Breast epithelium (tissue), 4 donors: ENCODE measurements at places on chromosomes 4 and X. TPM values are rescaled to one million over a fixed set of nuclear protein-coding genes. Genes with fewer than 3 reads are reported as not detected.

- H3K4me3 ChIP-seq = no peak overlapping the region
- DNase-seq = no peak
- H3K27ac ChIP-seq = no peak overlapping the region
- H3K27me3 ChIP-seq = no peaks in the 10 kb centered on the region
- no peaks in the 10 kb centered on the region for H3K4me1 ChIP-seq
These were observed 103.7 kb upstream of the BMPR1B start for GRCh38 chr4:94653984-94654609.

- DNase-seq = no peak
- peaks cover 11% of the 10 kb centered on the region for H3K27me3 ChIP-seq
- no peak overlapping the region for H3K27ac ChIP-seq
- H3K4me3 ChIP-seq = no peak overlapping the region
These were observed 1.8 kb downstream of the PRSS12 start for GRCh38 chr4:118350961-118351360.

DNA sequence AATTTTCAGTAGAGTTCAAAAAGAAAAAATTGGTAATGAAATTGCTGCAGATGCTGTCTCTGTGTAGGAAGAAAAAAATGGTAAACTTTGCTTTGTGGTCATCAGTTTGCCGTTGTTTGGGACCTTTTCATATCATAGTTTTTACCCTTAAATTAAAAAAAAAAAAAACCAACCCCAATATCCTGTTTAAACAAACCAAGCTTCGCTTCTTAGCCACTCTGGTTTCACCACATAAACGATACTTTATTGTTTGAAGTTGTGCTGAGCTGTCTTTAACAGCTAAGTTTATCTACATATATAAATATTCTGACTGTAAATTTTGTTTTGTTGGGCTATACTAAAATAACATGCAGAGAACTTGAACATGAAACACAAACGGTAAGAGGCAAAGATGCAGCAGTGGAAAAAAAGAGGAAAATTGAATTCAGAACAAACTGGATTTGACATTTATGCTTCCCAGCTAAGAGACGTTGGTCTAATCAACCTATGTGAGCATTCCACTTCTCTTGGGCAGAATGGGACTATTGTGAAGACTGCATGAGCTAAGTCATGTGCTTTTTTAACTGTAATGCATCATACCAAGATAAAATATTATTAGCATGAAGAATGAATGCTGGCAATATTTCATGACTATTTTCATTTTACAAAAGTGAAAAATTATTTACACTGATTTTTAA is 15.7 kb upstream of the H2AZ1 start:
- DNase-seq = no peak
- no peak overlapping the region for H3K4me3 ChIP-seq
- H3K27me3 ChIP-seq = no peaks in the 10 kb centered on the region
- no peaks in the 10 kb centered on the region for H3K4me1 ChIP-seq
- H3K36me3 ChIP-seq = no peaks in the 10 kb centered on the region

DNA sequence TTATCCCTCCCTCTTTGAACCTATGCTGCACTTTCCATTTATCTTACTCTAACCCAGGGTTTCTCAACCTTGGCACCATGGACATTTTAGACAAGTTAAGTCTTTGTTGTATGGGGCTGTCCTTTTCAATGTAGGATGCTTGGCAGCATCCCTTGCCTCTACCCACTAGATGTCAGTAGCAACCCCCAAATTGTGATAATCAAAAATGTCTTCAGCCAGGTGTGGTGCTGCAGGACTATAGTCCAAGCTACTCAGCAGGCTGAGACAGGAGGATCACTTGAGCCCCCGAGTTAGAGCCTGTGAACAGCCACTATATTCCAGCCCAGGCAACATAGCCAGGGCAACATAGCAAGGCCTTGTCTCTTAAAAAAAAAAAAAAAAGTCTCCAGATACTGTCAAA is 7.0 kb downstream of the LRCH2 start:
- DNase-seq = no peak
- H3K27me3 ChIP-seq = no peaks in the 10 kb centered on the region
- no peak overlapping the region for H3K27ac ChIP-seq
- no peaks in the 10 kb centered on the region for H3K36me3 ChIP-seq
- no peaks in the 10 kb centered on the region for H3K4me1 ChIP-seq

DNA sequence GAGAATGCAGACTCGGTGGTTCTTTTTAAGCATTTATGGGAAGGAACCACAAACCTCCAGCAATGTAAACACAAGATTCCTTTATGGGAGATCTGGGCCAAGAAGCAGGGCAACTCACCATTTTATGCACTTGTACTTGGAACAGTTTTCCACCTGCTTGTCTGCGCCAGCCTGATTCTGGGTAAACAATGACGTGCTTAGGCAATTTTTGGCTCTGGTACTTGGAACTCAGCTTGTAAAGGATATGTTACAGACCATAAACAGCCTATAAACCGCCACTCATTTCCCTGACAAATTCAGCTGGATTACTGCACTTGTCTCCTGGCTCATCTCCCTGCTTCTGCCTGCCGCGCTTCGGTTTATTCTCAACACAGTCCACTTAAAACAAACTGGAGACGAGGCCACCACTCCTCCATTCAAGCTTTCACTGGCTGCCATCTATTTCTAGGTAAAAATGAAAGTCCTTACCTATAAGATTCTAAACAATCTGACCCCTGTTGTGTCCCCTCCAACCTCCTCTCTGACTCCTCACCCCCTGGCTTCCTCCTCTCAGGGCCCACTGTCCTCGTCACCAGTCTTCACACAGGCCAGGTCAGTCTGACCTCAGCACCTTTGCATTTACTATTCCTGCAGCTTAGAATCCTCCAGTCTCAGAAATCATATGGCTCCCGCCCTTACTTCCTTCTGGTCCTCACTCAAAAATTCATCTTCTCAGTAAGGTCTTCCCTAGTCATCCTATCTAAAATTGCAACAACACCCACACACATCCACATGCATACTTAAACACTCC is 205.9 kb upstream of the GALNT7 start:
- H3K27me3 ChIP-seq = no peaks in the 10 kb centered on the region
- no peaks in the 10 kb centered on the region for H3K36me3 ChIP-seq
- peak overlapping the region; percentile 78 for H3K27ac ChIP-seq
- H3K4me3 ChIP-seq = no peak overlapping the region
- H3K4me1 ChIP-seq = no peaks in the 10 kb centered on the region

- DNase-seq = no peak
- H3K4me1 ChIP-seq = no peaks in the 10 kb centered on the region
- H3K4me3 ChIP-seq = no peak overlapping the region
- peaks cover 16% of the 10 kb centered on the region for H3K27me3 ChIP-seq
- H3K27ac ChIP-seq = no peak overlapping the region
- no peaks in the 10 kb centered on the region for H3K36me3 ChIP-seq
These were observed 12.5 kb downstream of the MORC4 start for GRCh38 chrX:106987488-106987887.

DNA sequence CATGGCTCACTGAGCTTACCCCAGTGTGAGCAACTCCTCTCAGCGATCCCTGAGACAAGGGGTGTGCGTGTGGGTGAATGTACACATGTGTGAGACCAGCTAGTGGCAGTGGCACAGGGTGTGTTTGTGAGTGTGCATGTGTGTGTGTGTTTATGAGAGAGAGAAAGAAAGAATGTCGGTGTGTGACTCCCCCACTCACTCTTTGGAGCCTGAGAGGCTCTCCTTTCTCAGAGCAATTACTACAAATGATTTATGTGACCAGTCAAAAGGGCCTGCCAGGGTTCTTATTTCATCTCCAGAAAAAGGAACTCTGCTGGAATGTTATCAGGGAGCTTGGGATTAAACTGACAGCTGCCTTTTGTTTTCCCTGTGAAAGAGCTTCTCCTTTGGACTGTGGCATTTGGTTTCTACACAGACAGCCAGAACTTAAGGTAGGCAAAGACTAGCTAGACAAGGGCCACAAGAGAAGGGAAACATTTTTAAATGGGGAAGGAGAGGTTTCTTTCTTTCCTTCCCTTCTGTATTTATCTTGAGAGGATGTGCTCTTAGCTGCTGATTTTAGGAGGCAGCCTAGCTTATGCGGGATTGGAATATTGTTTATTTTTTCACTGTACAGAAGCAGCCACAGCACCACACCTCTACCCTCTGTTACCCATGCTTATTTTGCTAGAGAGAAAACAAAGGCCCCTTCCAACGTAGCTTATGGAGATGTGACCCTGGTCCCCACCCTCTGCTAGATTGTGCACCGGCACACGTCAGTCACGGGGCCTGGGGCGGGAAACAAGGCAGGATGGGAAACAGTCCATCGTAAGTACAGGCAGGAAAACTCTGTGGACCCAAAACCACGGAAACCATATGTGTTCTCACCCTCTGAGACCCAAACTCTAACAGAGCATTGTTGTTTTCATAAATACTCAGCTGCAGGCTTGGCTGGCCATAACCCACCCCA is 143.5 kb downstream of the MGST2 start:
- H3K4me3 ChIP-seq = no peak overlapping the region
- no peaks in the 10 kb centered on the region for H3K36me3 ChIP-seq
- no peaks in the 10 kb centered on the region for H3K27me3 ChIP-seq
- no peak for DNase-seq

DNA sequence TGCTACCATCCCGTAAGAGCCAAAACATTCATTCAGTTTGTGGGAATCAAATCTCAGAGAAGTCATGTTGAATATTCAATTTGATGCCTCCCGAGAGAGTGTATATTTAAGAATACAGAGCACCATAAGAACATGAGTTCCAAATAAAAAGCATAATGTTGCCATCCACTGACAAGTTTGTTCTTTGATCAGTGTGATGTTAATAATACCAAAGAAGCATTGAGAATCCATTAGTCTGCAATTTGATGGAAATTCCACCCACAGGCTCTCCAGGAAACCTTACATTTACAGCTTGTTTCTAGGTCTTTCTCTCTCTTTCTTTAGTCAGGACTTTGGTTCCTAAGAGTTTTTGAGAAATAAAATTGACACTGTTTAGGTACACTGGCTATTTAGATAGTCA is 200.6 kb upstream of the SFRP2 start:
- H3K4me1 ChIP-seq = no peaks in the 10 kb centered on the region
- no peak overlapping the region for H3K27ac ChIP-seq
- H3K27me3 ChIP-seq = no peaks in the 10 kb centered on the region
- H3K4me3 ChIP-seq = no peak overlapping the region
- no peaks in the 10 kb centered on the region for H3K36me3 ChIP-seq
- DNase-seq = no peak

DNA sequence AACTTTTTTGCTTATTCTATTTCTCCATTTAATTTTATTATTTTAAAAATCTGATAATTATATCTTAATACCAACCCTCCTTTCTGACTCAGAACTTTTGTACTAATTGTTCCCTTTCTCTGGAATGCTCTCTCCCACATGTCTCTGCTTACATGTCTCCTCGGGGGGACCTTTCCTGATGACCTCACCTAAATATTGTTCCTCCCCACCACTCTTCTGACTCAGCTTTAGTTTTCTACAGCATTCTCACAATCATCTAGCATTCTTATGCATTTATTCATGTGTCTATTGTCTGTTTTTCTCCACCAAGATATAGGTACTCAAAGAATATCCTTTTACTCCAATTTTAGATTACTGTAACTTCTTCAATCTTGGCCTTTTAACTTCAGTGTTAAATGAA is 128.7 kb downstream of the MSL3 start:
- H3K4me3 ChIP-seq = no peak overlapping the region
- no peak for DNase-seq
- H3K36me3 ChIP-seq = no peaks in the 10 kb centered on the region

DNA sequence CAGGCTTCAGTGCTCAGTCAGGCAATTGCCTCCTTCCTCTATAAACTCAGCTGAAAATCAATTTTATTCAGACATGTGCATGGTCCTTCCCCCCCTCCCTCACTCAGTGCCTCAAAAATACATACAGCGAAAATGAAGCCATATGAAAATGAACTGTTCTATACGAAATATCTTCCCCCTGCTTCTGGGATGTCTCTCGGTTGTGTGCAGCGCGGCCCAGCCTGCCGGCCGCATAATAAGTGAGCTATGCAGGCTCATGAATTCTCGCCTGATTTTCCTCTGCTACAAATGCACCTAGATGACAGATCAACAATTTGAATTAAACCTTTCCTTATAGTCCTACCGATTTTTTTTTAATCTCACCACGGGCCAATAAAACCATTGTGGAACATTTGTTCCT is 252.9 kb downstream of the CRLF2 start:
- no peak overlapping the region for H3K4me3 ChIP-seq
- no peaks in the 10 kb centered on the region for H3K27me3 ChIP-seq
- H3K36me3 ChIP-seq = no peaks in the 10 kb centered on the region
- H3K27ac ChIP-seq = no peak overlapping the region
- H3K4me1 ChIP-seq = no peaks in the 10 kb centered on the region

DNA sequence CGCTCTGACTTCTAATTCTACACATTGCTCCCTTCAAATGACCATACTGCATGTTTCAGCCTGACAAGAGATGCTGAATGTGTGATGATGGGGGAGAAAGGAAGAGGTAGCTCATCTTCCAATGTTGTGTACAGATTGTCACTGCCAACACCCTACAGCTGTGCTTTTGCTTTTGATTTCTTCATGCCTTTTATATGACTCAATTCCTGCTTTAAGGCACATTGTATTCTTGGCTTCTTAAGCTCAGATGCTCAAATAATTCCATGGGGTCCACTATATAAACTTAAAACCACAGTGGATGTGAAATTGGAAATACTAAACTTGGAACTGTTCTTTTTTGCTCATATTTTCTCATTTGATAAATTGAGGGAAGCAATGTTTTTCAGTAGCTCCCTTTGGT is 183.2 kb upstream of the WDFY3 start:
- DNase-seq = no peak
- H3K36me3 ChIP-seq = no peaks in the 10 kb centered on the region
- H3K4me3 ChIP-seq = no peak overlapping the region
- no peak overlapping the region for H3K27ac ChIP-seq
- H3K27me3 ChIP-seq = no peaks in the 10 kb centered on the region
- no peaks in the 10 kb centered on the region for H3K4me1 ChIP-seq

DNA sequence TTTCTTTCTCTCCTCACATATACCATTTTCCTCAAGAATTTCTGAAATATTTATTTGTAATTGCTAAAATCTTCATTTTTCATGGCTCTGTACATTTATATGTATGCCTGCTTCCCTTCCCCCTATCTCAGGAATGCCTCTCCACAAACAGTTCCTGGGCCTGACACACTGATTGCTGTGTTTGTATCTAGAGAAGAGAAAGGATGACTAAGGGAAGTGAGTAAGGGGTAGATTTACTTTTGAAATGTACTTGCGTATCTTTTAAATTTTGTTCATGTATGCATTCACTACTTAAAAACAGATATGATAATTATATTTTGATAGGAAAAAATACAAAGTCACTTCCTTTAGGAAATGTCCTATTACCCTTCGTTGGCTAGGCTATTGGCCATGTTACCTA is 790.8 kb downstream of the PCDH18 start:
- H3K27me3 ChIP-seq = no peaks in the 10 kb centered on the region
- no peak for DNase-seq
- H3K36me3 ChIP-seq = no peaks in the 10 kb centered on the region

- H3K4me1 ChIP-seq = no peaks in the 10 kb centered on the region
- H3K4me3 ChIP-seq = no peak overlapping the region
- no peaks in the 10 kb centered on the region for H3K27me3 ChIP-seq
- H3K27ac ChIP-seq = no peak overlapping the region
- no peak for DNase-seq
- no peaks in the 10 kb centered on the region for H3K36me3 ChIP-seq
These were observed 193.9 kb upstream of the GPC4 start for GRCh38 chrX:133609166-133609565.

- no peaks in the 10 kb centered on the region for H3K4me1 ChIP-seq
These were observed 83.3 kb downstream of the SNCA start for GRCh38 chr4:89753601-89754066.

The PTPN13 gene
- 41.3 TPM for total RNA-seq

The CXCL3 gene
- total RNA-seq = 0.64 TPM

The WAS gene
- total RNA-seq = 12.5 TPM

The IL3RA gene
- total RNA-seq = 2.9 TPM

The SUPT20HL1 gene
- not detected for total RNA-seq

The F11 gene
- not detected for total RNA-seq

The DDX3X gene
- total RNA-seq = 375 TPM
